ENCODE measurements at places on chromosomes 4 and X.

GRCh38 chr4:53906606-53907190, 157.7 kb downstream of the CHIC2 start:
- DNase-seq: no peak

DNA sequence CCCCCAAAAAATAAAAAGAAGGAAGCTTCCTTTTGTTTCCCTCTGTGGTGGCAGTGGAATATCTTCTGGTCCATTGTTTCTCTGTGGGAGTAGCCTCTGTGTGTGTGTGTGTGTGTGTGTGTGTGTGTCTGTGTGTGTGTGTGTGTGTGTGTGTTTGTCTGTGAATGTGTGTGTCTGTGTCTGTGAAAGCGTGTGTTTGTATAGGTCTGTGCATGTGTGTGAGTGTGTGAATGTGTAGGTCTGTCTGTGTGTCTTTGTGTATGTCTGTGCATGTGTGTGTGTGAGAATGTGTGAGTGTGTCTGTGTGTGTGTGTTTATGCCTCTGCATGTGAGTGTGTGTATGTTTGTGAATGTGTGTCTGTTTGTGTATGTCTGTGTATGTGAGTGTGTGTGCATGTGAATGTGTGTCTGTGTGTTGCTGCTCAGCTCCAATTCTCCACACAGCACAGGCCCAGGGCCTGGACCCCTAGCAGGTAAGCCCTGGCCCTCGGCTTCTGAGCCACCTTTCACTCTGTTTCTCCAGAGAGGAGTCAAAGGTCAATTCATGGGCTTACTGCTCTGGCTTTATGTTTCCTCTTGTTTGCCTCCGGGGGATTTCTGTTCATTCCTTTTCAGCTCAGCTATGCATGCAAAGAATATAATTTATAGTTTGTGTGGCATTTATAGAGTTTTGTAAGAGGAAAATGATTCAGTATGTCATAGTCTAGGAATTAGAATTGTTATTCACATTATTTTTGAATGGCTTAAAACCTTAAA, 89.8 kb downstream of the UCHL1 start:
- DNase-seq: no peak

DNA sequence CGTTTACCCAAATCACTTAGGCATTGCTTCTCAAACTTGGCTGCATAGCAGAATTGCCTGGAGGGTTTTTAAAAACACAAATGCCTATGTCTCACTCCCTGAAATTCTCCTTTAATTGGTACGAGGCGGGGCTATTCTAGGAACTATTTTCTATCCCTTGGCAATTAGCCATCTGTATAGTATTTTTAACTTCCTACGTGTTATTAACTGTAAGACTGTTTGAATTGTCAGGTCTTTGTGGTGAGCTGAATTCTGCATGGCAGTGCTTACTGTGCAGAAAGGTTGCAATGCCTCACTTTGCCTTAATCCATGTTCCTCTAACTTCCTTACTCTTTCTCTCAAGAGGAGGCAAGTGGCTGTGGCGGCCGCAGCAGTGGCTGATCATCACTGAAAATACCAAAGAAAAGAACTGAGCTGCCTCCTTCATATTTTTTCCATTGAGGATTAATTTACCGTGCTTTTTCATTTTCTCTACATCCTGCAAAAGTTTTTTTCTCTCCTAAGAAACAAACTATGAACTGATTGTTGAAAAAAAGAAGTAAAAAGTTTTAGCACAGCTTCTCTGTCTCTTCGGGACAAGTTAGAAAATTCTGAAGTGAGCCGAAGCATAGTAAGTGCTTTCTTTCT, at the start of gene SHROOM3:
SHROOM3 (plus strand) TSS at position 329 of the 627 bp plus-strand sequence. CDS start 824 bp downstream, outside the sequence.
- no peak for DNase-seq

GRCh38 chr4:139951021-139951420, 203.0 kb downstream of the MAML3 start:
- DNase-seq: no peak

DNA sequence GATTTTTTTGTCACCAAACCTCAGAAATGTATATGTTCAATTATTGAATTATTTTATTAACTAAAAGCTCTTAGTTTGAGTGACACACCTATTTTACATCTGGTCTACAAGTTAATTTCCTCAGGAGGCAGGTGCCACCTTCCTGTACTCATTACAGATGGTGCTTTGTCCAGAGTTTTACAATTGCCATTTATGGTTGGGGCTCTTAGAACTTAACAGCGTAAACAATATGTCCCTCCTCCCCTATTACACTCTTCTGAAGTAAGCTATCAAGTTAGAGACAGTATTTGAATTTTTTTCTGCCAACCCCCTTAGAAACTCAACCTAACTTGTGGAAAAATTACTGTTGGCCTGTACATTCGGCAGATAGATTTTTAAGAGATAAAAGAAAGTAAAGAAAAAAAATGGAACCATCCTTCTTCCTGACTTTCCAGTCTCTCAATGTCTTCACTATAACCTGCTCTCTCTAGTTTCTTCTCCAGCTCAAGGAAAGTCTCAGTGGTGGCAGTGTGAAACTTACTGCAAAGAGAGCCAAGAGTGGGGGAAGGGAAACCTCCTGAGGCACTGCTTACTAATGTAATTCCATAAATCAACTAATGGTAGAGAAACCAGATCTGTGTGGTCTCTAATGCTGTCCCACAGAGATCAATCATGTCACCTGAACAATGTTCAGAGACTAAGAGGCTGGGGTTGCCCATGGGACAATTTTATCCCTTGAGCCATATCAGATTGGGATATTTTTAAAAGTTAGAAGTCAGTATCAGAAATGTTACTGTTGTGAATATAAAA, 7.8 kb downstream of the CXXC4 start:
- no peak for DNase-seq

DNA sequence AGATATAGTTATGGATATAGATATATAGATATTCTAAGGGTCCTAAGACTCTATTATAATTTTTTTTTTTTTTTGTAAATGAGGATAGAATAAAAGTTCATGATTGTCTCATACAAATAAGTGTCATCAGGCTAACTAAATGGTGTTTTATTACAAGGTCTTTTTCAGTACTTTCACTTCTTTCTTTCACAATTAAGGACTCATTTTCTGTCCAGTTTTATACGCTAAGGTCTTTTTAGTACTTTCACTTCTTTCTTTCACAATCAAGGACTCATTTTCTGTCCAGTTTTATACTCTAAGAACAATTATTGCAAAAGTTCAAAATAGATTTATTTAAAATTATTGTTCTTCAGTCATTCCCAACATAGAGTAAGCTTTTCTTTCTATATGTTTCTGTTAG, 32.7 kb downstream of the RUFY3 start:
- DNase-seq: no peak

GRCh38 chr4:127018381-127018780, 614.4 kb upstream of the INTU start:
- no peak for DNase-seq

DNA sequence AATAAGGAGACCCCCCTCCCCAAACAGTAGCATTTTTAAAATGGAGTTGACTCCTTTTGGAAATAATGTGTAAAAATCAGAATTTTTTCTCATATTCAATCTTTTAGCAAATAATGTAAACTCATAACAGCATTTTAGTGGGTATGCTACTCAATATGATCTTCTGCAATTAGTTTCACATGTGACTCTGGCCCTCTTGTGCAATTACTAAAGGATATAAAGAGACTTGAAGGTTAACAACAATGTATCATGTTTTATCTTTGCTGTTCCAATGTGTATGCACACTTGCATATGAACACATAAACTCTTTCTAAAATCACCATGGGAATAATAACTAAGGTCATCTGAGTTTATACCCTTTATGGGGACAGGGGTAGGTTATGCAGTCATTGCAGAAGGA, 39.9 kb upstream of the RXFP1 start:
- DNase-seq: no peak

GRCh38 chr4:139684351-139684750, 18.7 kb downstream of the MGST2 start:
- DNase-seq: no peak

GRCh38 chr4:95660719-95661118, 111.9 kb upstream of the UNC5C start:
- no peak for DNase-seq

- no peak for DNase-seq
These were observed 80.5 kb upstream of the ENPEP start for GRCh38 chr4:110395421-110395820.

DNA sequence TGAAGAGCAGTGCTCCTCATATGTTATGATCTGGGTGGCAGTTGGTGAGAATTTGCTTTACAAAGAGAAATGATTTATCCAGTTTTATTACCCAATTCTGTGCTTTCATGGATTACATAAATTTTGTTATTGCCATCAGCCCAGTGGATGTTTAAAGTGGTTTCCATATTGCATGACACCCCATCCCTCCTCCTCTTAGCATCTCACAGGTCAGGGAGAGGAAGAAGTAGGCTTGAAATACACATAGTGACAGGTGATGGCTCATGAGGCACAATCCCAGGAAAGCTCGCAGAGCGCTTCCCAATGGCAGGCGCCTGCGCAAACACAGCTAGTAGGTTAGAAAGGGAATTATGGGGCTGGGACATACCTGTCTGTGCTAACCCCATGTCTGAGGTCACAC, 47.7 kb upstream of the GATB start:
- no peak for DNase-seq
